H7 (cell line): ENCODE measurements at places on chromosomes 7 and 10.

DNA sequence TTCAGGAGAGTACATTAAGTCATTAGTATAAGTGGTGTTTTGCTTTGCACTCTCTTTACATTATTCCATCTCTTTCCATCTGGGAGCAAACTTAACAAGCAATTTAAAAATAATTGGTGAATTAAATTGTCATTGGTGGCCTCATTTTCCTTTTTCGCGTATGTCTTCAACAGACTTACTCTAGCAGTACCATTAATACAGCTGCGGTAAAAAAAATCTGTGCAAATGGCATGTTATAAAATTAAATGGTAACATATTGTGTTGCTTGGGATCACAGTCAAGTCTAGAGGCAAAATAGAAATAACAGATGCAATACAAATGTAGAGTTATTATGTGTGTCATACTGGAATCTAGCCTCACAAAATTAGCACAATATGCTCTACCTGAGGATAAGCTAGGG, 322.4 kb downstream of the PCDH15 start:
- DNase-seq: no peak

DNA sequence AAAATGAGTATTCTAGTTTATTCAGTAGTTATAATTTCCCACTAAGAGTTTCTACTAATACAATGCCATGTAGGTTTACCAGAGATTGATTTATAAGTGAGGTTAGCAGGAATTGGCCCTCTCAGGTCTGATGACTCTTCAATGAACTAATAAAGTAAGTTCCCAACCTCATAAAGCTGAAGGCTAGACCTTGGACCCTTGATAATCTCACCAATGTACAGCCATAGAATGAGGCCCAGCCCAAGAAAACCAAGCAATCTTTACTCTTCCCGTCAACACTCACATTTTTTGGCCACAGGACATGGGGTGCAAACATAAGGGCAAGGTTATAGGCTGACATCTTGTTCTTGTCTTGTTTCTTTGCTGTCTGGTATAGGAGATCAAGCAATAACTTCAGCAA, 33.3 kb downstream of the ARHGAP19 start:
- no peak for DNase-seq

DNA sequence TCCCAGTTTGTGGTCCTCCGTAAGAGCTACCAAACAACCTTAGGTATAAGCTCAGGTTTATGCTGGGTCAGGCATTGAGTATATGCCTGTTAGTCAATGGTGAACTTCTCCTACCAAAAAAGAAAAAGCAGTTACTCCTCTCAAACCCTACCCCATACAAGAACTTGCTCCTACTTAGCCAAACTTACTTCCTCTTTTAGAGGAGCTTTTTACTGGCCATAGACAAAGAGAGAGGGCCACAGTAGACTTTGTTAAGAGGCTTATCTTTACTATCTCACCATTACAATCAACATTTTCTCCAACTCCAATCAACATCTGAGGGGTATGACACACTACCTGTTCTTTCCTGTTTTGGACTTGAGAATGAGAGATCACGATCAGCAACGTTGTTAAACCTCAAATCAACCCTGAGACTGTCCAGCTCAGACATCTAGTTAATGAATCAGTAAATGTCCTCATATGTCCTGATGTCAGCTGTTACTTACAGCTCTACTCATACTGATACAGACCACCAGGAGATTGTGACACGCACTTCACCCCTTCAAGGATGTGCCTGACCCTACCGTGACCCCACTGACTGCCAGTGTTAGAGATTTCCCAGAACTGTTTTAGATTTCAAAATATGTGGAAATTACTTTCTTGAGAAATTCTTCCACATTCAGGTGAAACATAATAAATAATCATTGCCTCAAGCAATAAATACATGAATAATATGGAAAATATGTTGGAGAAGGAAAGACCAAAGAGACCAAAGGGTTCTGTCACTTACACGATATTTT, 18.4 kb upstream of the CCDC71L start:
- no peak for DNase-seq

DNA sequence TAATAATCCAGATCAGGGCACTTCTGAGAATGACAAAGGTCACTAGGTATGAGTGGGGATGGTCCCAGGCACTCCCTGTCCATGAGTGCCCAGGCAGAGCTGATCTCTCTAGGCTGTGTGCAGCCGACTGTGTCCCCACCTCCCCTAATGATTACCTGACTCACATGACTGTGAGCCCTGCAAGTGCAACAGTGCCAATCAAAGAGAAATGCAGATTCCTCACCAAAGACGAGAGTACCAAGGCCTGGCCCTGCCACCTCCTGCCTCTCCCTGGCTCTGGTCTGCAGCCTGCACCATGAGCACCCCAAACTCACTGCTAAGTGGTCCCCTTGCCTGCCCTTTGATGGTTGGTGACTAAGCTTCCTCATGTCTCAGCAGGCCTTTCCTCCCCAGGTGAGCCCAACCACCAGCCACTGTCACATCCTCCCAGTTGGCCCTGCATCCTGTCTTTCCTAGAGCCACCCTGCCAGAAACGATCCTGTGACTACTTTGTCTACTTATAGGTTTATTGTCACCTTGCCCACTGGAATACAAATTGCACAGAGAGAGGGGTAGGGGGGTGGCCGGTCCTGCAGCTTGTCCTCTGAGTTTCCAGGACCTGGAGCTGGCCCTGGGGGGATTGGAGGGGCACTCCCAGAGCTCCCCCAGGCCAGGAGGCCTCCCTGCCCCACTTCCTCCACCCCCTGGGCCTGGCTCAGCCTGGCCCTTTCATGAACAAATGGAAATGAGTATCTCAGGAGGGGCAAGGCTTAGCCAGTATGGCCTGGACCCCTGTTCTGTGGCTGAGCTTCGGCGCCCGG, 22.4 kb upstream of the GDF10 start:
- DNase-seq: no peak

- DNase-seq: peak; percentile 65
These were observed 9.0 kb downstream of the GTF2IRD1 start for GRCh38 chr7:74462707-74463100.

GRCh38 chr10:37754538-37755323, 102.7 kb downstream of the ZNF248 start:
- DNase-seq: peak; percentile 8

DNA sequence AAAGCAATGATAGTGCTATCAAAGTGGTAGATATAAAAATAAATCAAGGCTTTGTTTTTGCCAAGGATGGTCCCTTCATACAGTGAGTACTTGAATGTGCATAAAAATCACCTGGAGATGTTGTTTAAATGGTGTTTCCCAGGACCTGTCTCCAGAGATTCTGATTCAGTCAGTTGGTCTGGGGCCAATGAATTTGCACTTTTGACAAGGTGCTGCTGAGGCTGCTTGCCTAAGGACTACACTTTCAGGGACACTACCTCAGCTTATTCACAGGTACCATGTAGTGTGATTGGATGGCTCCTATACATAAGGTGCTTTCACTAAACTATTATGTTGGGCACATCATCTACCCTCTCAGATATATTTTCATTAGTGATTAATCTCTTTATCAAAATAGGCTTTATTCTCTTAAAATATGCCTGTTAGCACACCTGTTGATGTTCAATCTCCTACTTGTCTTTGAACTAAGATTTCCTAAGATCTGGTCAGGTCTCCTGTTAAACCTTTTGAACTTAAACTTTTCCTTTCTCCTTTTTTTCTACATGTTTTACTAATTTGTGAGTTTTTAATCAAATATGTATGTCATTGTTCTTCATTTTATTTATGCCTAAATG, 24.3 kb downstream of the CAPZA2 start:
- DNase-seq: no peak

DNA sequence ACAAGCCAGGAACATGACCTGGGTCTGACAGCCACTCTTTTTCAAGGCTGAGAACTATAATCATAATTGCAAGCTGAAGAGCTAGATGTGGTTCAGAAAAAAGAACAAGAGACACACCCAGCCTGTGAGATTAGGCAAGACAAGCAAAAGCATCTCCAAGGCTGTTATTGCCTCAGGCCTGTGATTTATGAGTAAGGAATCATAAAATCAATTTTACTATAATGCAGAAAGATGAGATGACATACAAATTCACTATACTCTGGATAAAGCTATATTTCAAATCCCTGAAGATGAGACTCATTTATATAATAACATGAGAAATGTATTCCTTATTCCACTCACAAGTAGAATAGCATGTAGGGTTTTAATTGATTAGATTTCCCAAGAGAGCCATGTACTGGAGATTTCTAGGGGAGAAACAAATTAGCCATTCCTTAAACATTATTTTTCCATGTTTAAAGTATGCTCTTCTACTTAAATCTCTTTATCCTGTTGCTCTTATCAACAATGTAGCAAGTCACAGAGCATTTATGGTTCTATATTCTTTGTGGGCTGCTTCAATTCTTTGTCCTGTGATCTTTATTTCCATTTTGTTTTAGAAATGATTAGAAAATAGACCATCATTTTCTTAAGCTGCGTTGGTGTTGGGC, 47.4 kb downstream of the FHIP2A start:
- no peak for DNase-seq

- DNase-seq: no peak
These were observed 59.0 kb upstream of the TAS2R16 start for GRCh38 chr7:123054357-123055133.

DNA sequence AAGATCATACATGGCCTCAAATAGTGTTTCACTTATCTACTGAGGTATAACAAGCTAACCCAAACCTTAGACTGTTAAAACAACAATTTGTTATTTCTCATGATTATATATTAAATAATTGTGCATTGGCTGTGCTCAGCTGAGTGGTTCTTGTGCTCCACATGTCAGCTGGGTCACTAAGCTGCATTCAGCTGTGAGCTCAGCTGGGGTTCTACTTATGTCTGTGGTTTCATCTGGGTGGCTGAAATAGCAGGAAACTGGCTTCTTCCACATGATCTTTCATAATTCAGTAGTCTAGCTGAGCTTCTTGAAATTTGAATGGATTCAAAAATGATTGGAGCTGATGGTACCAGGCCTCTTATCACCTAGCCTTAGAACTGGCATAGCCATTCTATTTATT, 181.8 kb upstream of the CSTF2T start:
- DNase-seq: no peak

DNA sequence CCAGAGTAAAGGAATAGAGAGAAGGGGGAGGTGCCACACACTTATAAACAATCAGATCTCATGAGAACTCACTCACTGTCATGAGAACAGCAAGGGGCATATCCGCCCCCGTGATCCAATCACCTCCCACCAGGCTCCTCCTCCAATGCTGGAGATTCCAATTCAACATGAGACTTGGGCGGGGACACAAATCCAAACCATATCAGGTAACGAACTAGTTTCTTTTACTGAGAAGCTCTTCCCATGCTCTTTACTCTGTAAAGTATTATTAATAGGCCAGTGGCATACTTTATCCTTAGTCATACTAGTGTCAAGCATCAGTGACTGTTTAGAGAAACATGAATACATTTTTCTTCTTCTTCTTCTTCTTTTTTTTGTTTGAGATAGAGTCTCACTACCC, 39.4 kb upstream of the ZNF488 start:
- DNase-seq: no peak

DNA sequence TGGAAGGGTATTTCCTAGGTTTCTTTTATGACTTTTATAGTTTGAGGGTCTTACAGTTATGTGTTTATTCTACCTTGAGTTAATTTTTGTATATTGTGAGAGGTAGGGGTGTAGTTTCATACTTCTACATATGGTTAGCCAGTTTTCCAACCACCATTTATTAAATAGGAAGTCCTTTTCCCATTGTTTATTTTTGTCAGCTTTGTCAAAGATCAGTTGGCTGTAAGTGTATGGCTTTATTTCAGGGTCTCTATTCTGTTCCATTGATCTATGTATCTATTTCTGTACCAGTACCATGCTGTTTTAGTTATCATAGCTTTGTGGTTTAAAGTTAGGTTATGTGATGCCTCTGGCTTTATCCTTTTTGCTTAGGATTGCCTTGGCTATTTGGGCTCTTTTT, 71.9 kb upstream of the CC2D2B start:
- DNase-seq: no peak

GRCh38 chr10:30433306-30433729, 666 bp upstream of the MAP3K8 start:
- peak; percentile 80 for DNase-seq

DNA sequence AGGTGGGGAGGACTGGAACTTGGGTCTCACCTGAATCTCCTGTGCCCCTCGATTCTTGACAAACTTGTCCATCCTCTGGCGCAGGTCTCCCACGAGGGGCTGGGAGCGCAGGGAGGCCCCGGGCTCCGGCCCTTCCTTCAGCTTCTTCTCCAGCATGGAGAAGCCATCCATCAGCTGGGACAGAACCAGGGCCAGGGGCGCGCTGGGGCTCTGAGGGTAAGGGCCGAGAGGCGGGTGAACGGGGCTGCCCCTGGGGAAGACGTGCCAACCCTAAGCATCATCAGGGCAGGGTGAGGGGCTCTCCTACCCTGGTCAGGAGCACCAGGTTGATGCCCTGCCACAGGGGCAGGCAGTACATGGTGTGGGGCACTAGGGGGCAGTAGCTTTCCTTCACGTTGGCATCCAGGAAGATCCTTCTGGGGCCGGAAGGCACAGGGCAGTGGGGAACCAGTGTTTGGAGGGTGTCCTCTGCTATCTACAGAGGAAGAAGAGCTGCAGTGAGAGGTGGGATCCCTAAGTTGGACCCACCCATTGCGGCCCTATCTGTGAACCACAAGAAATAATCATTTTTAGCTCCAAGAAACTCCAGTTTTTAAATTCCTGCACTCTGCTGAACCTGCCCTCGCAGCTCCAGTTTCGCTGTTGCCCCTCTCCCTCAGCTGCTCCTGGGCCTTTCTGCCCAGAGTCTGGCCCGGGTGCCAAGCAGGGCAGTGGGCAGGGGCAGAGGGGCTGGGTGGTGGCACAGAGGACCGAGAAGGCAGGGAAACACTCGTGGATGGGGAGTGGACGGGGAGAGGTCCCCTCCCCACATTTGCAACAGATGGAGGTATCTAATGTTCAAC, 10.8 kb upstream of the PYROXD2 start:
- DNase-seq: peak; percentile 94

GRCh38 chr10:44756216-44756615, 154.9 kb upstream of the TMEM72 start:
- DNase-seq: no peak

- no peak for DNase-seq
These were observed 57.9 kb downstream of the CUX1 start for GRCh38 chr7:101875283-101875846.

GRCh38 chr10:3741688-3742461, 43.1 kb downstream of the KLF6 start:
- DNase-seq: no peak

GRCh38 chr7:111832174-111832573, 269.9 kb upstream of the IMMP2L start:
- no peak for DNase-seq

GRCh38 chr7:47411281-47411869, 170.5 kb downstream of the TNS3 start:
- DNase-seq: no peak

DNA sequence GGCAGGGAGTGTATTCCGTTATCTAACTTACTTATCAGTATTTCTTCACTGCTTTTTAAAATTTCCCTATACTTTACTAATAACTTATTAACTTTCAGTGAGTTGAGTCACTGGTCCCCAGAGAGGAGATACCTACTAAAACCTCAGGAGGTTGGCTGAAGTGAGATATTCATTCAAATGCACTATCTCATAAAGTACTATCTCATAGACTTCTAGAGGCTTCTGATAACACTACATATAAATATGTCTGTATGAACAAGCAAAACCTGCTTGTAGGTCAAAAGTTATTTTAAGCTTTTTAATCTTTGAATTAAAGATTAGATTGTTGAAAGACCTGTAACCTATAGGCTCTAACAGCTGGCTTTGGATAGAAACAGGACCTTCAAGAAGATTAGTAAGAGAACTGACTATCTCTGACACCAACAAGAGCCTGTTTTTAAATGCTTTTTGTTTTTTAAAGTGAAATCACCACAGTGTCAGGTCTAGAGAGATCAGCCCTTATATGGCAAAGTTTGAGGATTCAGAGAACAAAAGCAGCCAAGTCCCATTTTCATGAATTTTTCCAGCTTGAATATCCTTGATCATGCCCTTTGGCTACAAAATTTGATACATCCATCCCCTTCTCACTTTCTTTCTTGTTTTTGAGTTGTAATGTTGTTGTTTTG, 242.2 kb downstream of the ARL4A start:
- DNase-seq: no peak
